OCI-M1 (cell line): ENCODE measurements at places on chromosomes 4 and X.

DNA sequence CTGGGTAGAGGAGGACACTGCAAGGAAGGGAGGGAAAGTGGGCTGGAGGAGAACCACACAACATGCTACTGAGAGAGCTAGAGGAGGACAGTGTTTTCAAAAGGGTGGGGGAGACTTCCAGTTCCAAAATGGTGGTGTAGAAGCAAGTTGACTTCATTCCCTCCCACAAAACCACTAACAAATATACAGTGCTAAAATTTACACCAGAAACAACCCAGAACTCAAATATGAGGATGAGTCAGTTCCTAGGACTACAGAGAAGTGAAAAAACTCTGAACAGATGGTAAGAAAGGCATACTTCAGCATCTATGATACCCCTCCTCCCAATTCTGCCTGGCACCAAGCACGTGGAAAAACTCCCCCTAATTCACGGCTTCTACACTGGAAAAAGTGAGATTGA, 9.8 kb downstream of the AADAT start:
- DNase-seq = no peak

- no peak for DNase-seq
These were observed 50.1 kb downstream of the CRLF2 start for GRCh38 chrX:1162119-1162916.

GRCh38 chrX:74405973-74406489, 15.3 kb upstream of the SLC16A2 start:
- no peak for DNase-seq

DNA sequence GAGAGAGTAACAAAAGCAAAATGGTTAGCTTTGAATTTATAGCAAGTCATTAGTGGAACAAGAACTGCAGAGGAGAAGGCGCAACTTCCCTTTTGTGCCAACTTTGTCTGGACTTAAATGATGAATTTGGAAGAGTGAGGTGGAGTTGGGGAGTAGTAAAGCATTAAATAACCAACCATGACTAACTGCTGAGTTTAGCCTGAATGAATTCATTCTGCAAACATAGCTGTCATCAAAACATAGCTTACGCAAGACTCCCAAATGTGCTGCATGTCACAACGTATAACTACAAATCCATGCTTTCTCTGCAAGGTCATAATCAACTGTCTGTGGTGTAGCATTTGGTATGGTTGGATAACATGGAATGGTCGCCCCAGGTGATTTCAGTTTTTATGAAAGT, 75.9 kb upstream of the RPL34 start:
- no peak for DNase-seq

- DNase-seq = peak; percentile 2
These were observed 7.7 kb upstream of the ZNF81 start for GRCh38 chrX:47828984-47829383.

DNA sequence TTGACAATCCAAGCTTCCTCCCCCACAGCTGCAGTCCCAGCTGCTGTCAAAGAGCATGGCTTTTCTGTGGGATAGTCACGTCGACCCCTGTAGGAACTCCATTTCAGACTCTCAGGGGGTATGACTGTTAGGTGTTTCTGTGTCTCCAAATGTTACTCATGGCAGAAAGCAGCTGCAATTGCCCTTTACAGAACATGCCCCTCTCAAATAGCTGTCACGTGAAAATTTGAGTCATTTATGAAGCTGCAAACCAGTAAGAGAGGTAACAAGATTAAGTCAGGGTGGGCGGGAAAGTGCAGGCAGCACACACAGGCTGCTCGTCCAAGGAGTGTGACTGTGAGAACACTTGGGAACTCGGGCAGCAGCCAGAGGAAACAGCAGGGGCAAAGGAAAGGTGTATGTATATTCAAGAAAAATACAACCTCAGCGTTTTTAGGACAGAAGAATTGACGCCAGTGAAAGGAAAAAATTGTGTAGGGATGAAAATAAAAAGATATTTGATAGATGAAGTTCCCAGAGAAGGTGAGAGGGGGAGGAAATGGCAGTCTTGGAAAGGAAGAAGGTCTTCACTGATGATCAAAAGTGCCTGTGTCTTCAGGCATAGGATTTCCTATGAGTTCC, 66.5 kb upstream of the TMEM184C start:
- DNase-seq = peak; percentile 32

GRCh38 chrX:113399506-113400192, 559.0 kb upstream of the AMOT start:
- no peak for DNase-seq

DNA sequence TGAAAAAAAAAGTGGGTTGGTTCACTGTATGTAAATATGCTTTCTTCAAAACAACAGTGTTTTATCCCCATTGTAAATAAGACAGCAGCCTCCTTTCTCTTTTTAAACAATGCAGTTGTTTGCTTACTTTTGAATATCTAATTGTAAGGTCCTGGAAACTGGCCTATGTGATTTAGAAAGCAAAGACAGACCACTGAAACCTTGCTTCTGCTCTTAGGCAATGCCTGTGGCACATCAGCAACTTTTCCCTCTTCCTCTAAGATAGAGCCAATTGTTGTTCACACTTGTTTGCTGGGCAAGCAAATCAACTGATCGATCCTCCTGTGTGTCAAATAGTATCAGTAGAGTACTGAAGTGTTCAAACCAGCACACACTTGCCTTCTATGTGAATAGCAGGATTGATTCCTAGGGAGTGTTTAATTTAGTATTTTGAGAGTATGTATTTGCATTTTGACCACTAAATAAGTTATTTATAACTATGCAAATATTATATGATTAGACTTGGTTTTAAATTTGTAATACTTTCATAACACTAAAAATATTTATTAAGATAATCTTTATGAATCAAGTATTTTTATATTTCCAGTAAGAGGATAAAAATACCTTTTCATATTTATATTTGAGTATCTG, 55.4 kb upstream of the GRPR start:
- no peak for DNase-seq

- no peak for DNase-seq
These were observed 11.9 kb downstream of the SMIM31 start for GRCh38 chr4:164765833-164766232.

DNA sequence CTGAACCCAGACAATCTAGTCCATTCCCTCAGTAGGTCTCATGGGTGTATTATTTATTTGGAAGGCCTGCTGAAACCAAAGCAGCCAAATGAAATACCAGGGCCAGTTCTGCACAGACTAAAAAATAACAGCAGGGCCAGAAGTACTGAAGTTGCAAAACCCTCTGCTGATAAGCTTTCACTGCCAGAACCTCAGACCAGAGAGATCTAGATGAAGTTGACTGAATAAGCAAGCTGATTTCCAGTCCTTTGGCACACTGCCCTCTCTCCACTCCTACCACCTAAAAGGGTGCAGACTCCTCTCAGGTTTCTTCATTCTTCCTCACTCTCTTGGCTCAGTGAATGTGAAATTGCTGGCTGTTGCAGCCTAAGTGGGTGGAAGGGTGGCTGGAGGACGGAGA, 276.7 kb upstream of the KLF3 start:
- peak; percentile 86 for DNase-seq

DNA sequence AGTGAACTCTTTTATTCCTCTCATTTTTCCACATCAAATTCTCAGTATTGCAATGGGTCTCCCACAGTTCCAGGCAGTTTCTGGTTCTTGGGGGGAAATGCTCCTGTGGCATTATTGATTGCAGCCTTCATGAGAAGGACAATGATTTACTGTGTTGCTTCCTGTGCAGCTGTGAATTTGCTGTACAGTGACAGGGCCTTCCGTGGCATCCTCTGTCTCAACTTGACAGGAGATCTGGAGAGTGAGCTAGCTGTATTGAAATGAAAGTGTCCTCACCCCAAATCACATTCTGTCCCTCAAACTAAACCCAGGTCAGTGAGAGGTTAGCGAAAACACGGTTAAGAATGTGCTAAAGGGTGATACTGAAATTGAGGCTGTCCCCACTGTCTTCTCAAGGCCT, 77.1 kb upstream of the ATOH1 start:
- DNase-seq = no peak

GRCh38 chrX:24325231-24325630, 11.4 kb upstream of the SUPT20HL2 start:
- DNase-seq = no peak

DNA sequence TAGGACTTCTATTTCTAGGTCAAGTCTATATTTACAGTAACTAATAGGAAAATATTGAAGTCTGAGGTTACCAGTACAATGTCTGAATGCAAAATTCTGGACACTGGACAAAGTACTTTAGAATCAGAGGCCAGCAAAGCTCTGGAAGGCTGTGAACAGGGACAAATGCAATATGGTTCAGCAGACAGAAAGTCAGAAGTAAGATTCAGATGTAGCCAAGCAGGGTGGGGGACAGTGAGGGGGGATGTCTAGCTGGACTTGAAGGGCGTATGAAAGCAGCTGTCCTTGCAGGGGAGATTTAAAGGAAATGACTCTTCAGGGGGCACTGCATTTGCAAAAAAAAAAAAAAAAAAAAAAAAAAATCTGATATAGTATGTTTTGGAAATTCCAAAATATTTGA, 2.9 kb downstream of the SORBS2 start:
- no peak for DNase-seq

GRCh38 chr4:91243132-91243531, 1060.6 kb upstream of the GRID2 start:
- no peak for DNase-seq

DNA sequence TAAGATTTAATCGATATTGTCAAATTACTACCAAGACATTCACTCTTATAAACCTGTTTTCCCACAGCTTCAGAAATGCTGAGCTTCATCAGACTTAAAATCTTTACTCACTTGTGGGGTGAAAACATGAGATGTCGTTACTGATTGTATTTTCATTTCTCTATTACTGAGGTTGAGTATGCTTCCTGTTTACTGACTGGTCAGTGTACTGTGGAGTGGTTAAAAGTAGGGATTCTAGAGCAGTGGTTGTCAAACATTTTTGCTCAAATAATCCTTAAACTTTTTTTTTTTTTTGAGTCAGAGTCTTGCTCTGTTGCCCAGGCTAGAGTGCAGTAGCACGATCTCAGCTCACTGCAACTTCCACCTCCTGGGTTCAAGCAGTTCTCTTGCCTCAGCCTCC, 50.3 kb downstream of the NSUN7 start:
- DNase-seq = no peak

GRCh38 chrX:11449613-11450012, 156.4 kb downstream of the AMELX start:
- peak; percentile 7 for DNase-seq

- DNase-seq = no peak
These were observed 32.7 kb downstream of the TMSB4X start for GRCh38 chrX:13007519-13008188.

- peak; percentile 17 for DNase-seq
These were observed 5.2 kb upstream of the SCFD2 start for GRCh38 chr4:53371049-53371448.

- DNase-seq = no peak
These were observed 109.2 kb downstream of the DCTD start for GRCh38 chr4:182807767-182808548.

- DNase-seq = peak; percentile 76
These were observed 68.4 kb downstream of the RHOH start for GRCh38 chr4:40264995-40265909.

DNA sequence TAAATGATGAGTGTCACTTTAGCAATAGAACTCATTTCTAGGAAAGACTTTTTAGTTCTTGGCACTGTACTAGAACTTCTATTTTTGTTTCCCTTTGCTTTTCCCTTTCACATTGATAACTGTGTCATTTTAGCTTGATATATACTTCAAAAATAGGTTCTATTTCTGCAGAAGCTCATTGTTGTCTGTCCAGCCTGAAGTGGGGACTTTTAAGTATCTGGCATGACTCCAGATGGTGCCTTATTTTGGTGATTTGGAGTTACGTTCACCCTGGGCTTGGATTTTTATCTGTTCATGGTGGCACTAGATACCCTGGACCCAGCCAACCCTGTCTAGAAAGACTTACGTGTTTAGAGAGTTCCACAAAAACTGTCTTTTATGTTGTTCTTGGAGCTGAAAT, 3.4 kb downstream of the ABHD18 start:
- peak; percentile 62 for DNase-seq

GRCh38 chr4:86497131-86497530, 97.0 kb upstream of the PTPN13 start:
- DNase-seq = no peak

DNA sequence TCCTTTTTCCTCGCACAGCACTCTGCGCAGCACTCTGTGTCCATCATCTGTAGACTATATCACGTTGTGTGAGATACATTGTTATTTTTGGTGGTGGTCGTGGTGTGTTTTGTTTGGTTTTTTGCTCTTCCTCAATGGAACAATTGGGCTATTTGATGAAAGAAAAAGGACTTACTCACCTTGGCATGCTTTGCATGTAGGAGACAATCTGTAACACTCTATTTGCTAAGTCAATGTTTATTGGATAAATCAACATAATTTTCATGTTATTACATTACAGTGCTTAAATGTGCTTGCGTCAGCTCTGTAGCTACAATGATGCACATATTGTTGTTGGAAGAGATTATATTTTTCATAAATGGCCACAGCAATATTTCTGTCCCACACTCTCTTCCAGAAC, 12.5 kb upstream of the CD99 start:
- no peak for DNase-seq

DNA sequence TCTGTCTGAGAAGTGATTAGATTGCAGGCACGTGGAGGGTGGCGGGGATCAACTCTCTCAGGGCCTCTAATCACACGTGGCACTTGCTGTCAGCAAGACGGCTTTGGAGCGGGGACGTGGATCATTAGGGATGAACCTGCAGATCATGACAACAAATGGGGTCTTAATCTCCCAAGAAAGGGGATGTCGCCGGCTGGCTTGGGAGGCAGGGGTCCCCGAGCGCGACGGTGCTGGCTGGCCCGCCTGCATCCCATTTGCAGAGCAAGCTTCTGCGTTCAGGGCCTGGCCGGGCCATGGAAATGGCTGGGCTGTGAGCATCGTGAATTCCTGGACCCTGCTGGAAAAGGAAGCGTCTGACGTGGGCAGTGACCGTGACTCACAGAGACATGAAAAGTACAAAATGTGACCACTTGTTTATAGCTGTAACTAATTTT, 85.1 kb upstream of the SHOX start:
- DNase-seq = no peak

DNA sequence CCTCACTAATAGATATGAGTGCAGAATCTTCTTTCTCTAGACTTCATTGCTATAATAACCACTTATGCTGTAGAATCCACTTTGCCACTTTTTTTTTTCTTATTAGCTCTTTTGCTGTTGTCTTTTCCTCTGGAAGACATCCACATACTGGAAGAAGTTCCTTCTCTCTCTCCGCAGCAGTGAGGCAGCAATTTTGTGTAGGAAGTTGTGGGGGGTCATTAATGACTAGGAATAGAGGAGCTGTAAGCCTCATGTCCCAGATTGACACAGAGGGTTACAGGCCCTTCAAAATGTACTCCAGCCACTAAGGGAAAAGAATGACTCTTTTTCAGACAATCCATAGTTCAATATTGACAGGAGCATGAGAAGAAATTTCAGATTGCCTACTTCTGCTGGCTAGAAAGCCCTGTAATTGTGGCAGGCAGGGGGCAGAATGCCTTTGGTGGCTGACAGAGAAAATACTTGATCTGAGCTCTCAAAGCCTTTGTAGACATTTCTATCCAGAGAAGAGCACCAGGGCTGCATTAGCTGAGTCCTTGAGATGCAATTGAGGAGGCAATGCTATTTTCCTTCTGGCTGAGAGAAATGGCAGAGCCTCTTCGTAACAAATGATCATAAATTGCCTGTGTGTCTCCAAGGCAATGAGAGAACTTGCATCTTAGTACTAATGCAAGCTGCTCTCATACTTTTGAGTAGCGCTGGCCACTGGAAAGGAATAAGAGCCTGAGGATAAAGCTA, 856.2 kb downstream of the STIM2 start:
- DNase-seq = no peak
